ENCODE measurements at places on chromosomes 2 and 18.

DNA sequence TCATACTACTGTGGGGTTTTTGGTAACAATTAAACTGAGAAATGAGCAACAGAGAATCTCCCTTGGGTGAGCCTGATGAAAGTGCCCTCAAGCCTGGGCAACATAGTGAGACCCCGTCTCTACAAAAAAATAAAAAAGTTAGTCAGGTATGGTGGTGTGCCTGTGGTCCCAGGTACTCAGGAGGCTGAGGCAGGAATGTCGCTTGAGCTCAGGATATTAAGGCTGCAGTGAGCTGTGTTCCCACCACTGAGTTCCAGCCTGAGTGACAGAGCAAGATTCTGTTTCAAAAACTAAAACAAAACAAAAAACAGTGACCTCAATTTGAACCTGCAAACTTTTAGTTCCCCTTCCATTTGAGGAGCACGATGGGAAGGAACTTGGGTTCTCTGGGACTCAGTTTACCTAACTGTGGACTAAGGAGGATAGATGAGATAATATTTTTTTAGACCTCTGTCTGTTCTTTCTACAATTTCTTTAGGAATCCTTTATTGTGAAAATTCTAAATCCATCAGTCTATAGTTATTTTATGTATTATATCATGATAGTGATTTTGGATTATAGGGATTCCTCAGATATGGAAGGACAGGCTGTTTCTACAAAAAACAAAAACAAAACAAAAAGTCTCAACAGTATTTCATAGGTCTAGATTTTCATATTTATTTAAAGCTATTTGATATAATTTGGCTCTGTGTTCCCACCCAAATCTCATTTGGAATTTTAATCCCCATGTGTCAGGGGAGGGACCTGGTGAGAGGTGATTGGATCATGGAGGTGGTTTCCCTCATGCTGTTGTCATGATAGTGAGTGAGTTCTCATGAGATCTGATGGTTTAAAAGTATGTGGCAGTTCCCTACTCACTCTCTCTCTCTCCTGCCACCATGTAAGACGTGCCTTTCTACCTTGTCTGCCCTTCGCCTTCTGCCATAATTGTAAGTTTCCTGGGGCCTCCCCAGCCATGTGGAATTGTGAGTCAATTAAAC lies 178.6 kb downstream of the MYCN start:
- DNase-seq, result no peak

- DNase-seq, result no peak
Observed at GRCh38 chr2:42865884-42866881, 73.8 kb upstream of the HAAO start.

DNA sequence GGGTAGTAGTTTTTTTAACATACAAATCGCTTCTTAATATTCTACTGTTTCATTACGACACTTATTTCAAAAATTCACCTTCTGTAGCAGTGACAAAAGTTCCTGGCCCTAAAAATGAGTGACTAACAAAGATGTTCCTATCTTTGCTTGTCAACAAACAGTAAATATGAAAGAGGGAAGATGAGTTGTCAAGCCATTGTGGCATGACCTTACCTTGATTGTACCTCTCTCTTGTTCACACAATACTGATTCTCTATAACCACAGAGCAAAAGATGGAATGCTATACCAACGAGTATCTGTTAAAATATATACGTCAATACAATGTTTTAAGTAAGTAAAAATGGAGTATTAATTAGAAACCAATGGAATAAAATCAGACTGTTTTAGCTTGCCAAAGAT lies 14.7 kb upstream of the GCG start:
- DNase-seq, result no peak

- DNase-seq, result no peak
Observed at GRCh38 chr2:121258051-121258450, 27.0 kb downstream of the TFCP2L1 start.

GRCh38 chr2:188459061-188459460 lies 167.4 kb downstream of the GULP1 start:
- DNase-seq, result no peak

DNA sequence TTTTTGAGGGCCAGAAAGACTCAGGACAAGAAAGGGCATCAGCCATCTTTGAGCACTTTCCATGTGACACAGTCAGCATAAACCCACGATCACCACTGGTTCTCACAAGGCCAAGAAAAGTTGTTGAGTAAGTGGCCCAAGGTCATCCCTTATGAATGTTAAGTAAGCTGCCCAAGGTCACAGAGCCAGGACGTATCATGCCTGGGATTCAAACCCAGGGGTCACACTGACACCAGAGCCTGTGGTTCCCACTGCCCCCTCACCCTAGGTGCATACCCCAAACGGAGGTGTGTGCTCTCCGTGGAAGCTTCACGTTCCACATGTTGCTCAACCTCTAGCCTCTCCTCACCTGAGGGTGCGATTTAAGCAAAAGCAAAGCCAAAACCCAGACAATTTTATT lies 2.3 kb upstream of the CTIF start:
- no peak for DNase-seq

DNA sequence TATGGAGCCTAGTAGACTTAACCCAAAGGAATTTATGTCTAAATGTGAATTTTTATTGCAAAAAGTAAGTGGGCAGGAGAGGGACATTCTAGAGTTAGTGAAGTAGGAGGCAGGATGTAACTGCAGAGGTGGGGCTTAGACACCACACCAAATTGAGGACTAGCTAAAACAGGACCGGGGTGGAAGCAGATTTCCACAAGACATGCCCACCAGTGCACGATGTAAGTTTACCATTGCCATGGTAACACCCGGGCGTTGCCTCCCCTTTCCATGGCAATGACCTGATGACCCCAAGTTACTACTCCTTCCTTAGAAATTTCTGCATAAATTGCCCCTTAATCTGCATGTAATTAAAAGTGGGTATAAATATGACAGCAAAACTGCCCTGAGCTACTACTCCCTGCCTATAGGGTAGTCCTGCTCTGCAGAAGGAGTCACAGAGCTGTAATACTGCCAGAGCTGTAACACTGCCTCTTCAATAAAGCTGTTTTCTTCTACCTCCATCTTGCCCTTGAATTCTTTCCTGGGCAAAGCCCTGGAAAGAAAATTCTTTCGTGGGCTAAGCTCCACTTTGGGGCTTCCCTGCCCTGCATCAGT lies 509.7 kb downstream of the ERBB4 start:
- no peak for DNase-seq

DNA sequence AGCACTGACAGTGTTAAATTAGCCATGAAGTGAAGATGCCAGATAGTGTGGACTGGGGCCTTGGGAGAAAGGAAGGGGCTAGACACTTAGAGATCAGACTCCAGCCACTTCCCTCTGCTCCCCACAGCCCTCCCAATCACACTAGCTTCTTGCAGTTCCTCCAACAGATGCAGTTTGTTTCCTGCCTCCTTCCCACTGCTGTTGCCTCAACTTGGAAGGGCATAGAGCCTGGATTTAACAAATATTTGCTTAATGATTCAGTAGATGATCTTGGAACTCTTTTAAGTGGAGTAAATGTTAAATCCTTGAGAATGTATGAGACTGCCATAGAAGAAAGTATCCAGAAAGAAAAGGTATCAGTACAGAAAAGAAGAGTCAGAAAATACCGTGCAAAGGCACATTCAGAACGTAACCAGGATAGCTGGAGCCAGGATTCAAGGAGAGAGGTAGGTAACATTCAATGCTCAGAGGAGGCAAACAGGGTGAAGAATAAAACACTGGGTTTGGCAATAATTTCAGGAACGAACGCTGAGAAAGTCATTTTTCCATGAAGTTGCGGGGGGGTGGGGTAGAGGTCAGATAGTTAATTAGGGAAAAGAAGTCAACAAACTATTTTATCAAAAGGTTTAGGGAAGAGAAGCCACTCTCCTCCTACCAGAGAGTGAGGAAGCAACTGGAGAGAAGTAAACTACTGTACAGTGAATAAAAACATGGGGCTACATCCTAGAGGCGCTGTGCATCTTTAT lies 1.3 kb upstream of the BZW1 start:
- peak; percentile 61 for DNase-seq

DNA sequence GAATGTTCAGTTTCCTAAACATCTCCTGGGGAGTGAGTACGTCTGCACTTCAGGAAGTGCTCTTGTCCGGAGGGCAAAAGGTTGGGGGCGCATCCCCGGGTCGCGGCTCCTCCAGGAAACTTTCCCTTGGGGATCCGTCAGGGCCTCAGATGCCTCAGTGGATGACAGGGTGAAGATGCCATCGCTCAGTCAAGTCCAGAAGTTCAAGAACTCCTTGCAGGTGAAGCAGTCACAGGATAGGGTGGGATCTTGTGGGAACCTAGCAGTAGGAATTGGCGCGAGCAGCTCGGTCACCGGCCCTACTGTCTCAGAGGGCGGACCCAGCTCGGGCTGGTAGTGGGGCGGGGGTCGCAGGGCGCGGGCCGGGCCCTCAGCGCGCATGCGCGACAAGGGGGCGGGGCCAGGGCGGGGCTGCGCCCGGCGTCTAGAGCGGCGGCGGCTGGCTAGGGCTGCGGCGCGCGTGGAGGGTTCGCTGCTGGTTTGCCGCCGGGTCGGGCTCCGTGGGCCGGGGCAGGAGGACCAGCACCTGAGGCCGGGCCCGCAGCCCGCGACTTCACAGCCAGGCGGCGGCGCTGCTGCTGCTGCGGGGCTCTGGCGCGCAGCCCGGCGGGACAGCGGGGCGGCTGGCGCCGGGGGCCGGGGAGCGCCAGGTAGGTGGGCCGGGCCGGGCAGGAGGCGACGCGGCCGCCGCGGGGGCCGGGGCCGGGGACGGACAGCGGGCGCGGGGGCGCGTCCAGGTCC lies at the start of gene INPP4A:
Gene INPP4A, plus strand, starts transcription at position 423 of the 741 bp plus-strand sequence. CDS start 75,191 bp downstream, outside the sequence.
- peak; percentile 92 for DNase-seq

DNA sequence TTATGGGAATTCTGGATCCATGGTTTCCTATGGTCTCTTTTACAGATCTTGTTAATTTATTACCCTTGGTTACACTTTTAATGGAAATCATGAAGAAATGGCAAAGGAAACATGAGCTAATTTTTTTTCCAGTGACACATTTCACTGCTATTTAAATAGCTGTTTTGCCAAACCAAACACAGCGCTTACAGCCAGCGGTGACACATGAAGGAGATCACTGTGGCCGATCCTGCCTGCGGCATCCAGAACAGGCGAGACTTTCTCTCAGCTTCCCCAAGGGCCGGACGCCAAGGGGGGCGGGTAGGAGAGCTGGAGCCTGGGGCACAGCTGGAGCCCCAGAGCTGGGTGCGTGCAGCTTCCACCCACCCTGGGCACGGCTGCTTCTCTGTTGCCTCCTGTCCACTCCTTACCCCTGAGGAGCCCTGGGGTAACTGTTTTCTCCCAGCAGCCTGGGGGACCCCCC lies 81.4 kb upstream of the PKDCC start:
- DNase-seq, result peak; percentile 95
